ENCODE measurements at places on chromosomes 3 and 15.

DNA sequence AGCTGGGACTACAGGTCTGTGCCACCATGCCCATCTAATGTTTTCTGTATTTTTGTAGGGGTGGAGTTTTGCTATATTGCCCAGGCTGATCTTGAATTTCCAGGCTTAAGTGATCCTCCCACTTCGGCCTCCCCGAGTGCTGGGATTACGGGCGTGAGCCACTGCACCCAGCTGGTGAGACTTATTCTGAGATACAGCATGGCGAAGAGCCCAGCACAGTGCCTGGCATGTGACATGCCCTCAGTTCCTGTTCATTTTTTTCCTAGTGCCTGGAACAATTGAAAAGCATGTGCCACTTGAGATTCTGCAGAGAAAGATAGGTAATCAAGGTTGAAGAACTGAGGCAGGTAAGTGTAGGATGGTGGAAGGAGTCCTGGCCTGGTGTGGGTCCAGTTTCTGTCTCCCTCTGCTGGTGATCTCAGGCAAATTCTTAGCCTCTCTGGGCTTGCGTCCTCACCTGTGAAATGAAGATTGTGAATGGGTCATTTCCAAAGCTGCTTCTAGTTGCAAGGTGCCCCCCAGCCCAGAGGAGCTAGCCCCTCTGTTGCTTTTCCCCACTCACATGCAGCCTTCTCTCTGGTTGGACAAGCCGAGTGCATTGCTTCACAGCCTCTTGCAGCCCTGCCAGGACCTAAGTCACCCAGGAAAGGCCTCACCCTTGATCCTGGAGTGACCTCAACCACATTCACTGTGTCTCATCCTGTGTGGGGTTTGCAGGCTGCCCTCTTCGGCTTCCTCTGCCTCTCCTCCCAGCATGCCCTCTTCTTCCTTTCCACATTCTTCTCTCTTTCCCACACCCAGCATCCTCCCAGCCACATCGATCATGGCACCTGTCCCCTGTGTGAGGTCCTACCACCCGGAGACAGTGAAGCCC is 4.3 kb upstream of the RHCG start:
- DNase-seq: no peak

DNA sequence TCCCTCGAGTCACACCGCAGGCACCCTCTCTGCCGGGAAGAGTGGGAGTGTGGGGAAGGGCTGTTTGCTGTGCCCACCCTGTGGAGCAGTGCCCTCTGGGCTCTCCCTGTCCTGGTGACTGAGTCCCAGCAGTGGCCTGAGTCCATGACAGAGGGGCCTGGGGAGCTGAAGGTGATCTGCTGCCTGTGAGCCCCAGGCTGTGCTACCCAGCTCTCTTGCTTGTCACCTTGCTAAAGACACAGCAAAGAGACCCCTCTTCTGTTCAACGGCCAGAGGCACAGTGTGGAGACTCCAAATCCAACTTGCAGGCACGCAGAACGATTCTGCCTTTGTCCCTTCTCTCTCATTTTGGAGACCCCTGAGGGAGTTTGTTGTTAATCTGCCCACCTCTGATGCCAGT is 232.6 kb downstream of the OPA1 start:
- DNase-seq: no peak

DNA sequence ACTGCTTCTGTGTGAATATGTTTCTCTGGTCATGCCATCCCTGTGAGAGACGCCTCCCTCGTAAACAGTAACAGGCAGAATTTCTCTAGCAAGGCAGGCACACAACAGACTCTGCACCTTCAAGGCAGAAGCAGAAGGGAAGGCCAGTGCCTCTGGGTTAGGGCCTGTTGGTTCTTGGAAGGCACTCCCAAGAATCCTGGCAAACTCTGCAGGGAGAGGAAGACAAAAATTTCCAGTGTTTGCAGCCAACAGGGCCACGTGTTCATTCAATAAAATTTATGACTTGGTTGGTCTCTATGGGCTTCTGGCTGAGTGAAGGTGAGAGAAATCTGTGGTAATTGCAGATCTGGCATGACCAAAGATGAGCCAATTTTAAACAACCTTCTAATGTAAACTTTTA is 39.3 kb downstream of the NFKBIZ start:
- no peak for DNase-seq

GRCh38 chr3:177141471-177141870 is 55.8 kb downstream of the TBL1XR1 start:
- no peak for DNase-seq

DNA sequence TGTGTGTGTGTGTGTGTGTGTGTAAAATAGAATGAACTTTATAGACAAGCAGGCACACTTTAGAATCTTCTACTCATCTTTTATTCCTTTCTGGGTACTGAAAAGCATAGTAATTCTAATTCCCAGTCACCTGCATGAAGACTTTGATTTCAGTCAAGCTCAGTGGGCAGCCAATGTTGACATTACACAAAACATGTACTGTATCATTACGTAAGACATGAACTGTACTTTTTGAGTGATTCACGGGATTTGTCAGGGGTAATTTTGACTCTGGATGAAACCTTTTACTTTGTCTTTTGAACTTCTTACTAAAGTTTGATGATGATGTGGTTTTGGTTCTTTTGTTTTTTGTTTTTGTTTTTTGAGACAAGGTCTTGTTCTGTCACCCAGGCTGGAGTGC is 38.8 kb downstream of the PTPRG start:
- no peak for DNase-seq

- DNase-seq: no peak
These were observed 149.5 kb downstream of the NLGN1 start for GRCh38 chr3:173547070-173547469.

DNA sequence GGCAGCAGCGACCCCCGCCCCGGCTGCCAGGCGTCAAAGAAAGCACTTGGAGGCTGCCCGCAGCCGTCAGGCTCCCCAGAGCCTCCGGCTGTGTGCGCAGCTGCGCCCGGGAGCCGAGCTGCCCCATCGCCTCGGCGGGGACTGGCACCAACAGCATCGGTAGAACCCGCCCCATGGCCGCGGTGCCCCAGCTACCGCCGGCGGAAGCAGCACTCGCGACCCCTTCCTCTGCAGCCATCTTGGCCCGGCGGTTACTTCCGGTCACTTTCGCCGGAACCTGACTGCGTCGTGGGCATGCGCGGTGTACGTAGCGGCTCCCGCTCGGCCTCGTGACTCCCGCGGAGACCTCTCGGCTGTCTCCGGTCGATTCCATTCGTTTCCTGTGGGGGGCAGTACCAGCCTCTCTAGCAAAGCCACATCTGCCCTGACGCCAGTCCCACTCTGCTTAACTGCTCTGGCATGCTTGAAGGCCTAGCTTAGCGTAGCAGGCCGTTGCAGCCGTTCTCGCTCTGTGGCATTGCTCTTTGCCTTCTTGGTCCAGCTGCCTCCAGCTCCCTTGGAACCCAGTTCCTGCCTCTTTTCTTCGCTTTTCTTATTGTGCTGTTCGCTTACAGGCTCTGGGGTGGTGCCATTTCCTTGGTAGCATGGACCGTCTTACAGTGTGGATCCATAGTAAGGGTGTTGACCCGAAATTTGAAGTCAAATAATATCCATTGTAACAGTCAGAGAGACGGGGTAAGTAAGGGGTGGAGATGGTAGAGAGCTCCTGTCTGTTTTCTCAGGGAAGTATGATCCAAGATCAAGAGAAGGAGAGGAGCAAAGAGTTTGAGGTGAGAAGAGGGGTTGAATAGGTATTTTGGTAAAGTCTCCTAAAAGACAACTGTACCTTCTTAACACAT is at the start of gene SPG11:
TSS of gene SPG11 (minus strand) at position 253 of the 899 bp plus-strand sequence. CDS start at position 238, 15 bp downstream.
- DNase-seq: peak; percentile 94

DNA sequence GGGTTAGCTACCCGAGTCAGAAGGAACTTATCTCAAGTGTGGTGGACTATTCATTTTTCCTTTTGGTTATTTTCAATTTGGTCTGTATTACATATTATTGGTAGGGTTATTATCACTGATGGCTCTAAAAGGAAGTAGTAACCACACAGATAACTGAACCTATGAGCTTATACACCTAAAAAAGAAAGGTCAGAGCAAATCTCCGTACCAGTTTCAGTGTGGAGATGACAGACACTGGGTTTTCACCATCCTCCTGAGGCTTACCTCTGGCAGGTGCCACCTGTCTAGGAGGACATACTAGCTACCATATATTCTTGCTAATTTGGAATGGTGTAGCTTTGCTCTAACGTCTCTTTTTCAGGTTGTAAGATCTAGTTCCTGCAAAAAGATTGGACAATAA is 10.2 kb downstream of the GAP43 start:
- no peak for DNase-seq

- no peak for DNase-seq
These were observed 548.9 kb downstream of the NTRK3 start for GRCh38 chr15:87707566-87708130.

- DNase-seq: no peak
These were observed 52.8 kb downstream of the PLXNA1 start for GRCh38 chr3:127035677-127036076.

GRCh38 chr3:27978440-27978839 is 256.3 kb upstream of the EOMES start:
- no peak for DNase-seq

DNA sequence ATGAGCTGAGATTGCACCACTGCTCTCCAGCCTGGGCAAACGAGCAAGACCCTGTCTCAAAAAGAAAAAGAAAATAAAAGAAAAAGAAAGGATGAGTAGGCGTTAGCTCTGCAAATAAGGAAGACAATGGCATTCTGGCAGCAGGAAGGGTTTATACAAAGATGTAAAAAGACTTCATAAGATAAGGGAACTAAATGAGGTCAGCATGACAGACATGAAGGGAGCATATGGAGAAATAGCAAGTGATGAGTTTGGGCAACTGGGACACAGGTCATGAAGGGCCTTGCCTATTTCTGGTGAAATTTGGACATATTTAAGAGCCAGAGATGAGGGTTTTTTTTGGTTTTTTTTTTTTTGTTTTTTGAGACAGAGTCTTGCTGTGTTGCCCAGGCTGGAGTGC is 24.5 kb downstream of the TMEM266 start:
- DNase-seq: no peak

DNA sequence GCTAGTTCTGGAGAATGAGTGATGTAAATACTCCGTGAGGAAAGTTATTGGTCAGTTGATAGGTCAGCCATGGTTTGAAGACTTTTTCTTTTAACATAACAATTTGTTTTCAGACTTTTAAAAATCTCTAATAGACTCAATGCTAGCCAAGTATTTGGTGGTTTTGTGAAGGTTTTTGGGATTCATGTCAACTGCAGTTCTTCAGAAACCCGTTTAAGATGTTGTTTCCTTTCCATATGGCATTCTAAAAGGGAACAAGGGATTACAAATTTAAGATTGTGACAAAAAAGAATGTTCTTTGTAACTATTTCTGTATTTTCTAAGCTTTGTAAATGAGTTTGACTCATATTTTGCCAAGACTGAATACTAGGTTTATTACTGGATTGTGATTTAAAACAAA is 281.7 kb upstream of the COL8A1 start:
- no peak for DNase-seq

DNA sequence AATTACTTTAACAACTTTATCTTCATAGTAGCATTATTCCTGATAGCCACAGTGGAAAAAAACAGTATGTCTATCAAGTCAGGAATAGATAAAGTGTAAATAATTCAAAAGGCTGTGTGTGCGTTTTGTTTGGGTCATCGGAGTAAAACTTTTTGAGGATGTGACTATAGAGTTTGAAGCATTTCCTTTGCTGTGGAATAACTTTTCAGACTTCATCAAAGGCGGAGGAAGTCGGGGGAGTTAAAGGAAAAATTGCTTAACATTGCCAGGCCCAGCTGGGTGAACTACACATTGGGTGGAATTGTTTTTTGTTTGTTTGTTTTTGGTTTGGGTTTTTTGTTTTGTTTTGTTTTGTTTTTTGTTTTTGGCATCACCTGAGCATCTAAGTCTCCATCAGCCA is 70.4 kb upstream of the CRTC3 start:
- DNase-seq: no peak

- DNase-seq: no peak
These were observed 65.6 kb upstream of the IQSEC1 start for GRCh38 chr3:13138833-13139145.

DNA sequence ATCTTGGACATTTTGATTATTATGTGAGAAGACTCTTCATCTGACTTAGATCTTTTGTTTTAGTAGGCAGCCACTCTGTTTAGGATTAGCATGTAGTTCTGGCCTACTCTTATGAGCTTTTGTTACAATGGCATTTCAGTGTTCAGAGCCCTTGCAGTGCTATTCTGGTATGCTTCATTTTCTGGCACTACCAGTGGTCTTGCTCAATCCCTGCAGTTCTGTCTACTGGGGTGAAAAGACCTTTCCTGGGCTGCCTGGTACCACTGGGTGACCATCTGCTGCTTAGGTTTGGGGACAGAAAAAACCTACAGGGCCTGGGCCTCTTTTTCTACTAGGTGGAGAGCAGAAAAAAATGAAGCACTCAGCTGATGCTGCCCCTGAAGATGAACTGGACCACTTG is 42.5 kb downstream of the IL16 start:
- no peak for DNase-seq

GRCh38 chr15:85556618-85556895 is 176.2 kb downstream of the AKAP13 start:
- no peak for DNase-seq

GRCh38 chr3:78569804-78570203 is 1198.0 kb downstream of the ROBO1 start:
- DNase-seq: no peak

GRCh38 chr3:152349392-152349791 is 80.7 kb downstream of the MBNL1 start:
- DNase-seq: no peak

- DNase-seq: no peak
These were observed 33.6 kb downstream of the USF3 start for GRCh38 chr3:113662824-113663223.

DNA sequence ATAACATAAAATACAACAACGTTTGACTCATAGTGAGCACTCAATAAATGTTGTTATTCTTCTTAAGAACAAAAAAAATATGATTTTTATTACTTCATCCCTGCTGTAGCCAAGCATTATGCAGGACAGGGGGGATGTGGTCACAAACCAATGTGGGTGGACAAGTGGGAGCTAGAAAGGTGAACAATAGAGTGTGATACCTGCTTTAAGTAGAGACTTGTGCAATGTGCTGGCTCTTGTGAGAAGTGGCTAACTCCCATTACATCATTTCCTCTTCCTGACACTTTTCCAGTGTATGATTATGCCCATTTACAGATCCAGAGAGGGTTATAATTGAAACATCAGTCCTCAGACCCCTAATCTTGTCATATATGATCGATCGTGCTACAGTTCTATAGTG is 193.6 kb downstream of the UBE2E2 start:
- no peak for DNase-seq

DNA sequence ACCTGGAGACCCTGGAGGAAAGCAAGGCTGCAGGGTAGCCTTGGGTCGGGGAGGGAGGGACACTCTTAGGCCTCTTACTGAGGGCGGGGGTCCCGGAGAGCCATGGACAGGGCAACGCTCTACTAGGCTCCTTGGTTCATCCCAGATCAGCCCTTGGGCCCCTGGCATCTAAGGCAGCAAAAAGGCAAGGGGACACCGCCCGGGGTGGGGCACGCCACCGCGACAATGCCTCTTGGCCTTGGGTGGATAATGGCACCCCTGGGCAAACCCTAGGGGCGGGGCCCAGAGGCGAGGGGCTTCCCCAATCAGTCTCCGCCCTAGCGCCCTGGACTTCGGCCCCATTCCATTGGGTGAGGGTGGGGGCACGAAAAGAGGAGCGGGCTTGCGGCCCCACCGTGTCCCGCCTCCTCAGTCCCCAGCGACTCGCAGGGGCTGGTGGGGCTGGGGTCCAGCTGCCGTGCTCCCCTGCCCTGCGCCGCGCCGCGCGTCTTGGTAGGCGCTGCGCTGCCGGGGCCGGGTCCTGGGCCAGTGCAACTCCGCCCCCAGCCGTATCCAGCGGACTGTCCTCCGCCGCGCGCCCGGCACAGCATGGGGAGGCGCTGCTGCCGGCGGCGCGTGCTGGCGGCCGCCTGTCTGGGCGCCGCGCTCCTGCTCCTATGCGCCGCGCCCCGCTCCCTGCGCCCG is at the start of gene CHST13:
TSS of gene CHST13 (plus strand) at position 411 of the 684 bp plus-strand sequence. CDS start at position 589, 178 bp downstream.
- no peak for DNase-seq

GRCh38 chr3:162960269-162960668 is 1463.7 kb downstream of the OTOL1 start:
- no peak for DNase-seq
